ENCODE measurements at places on chromosomes 3 and 15.
A peak's percentile ranks its signal among the peaks of the same experiment; 100 is the strongest.

- no peak for DNase-seq
Measured at GRCh38 chr3:48511551-48511950, 7.6 kb upstream of the SHISA5 start.

DNA sequence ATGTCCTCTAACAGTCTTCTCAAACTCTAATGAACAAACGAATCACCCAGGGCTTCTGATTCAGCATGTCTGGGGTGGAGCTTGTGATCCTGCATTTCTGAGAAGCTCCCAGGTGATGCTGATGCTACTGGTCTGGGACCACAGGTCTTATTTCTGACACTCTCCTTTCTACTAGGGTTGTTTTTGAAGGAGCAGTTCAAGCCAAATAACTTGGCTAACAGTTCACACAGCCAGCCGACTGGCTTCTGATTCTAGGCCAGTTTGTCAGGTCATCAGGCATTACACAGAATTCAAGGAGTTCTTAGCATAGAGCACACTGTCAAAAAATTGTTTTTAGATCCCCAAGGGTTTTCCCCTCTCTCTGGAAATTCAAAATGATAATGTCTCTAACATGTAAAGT, 100.7 kb downstream of the TIGIT start:
- DNase-seq: no peak

DNA sequence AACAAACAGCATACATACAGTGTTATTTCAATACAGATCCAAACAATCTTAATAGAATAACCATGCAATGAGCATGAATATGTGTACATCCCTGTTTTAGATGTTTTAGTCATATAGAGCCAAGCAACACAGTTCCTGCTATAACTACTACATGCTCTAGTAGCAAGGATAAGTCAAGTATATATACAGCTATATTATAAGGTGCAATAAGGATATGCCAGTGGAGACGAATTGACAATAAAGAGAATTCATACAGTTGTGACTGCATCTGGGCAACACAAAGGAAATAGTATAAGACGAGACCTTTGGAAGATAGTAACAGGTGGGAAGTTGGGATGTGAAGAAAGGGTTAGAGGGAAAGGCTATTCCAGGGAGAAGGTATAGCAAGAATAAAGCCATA, 103.4 kb downstream of the TPRG1 start:
- DNase-seq: no peak

DNA sequence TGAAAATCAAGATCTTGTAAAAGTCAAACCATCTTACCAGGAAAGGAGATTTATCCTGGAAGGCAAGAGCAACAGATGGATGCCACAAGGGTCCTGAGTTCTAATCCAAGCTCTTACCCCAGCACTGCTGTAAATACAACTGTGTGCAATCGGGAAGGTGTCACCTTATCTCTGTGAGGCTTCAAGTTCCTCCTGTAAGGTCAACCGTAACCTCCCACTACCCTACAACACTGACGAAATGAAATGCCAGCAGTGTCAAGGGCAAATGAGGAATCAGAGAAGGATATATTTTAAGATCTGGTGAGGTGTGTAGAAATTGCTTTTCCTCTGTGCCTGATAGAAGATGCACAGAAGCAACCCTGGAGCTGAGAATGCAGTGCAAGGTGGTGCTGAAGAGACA, 207.8 kb downstream of the NTRK3 start:
- DNase-seq: no peak

GRCh38 chr3:29212789-29213433, 68.0 kb upstream of the RBMS3 start:
- DNase-seq: no peak

DNA sequence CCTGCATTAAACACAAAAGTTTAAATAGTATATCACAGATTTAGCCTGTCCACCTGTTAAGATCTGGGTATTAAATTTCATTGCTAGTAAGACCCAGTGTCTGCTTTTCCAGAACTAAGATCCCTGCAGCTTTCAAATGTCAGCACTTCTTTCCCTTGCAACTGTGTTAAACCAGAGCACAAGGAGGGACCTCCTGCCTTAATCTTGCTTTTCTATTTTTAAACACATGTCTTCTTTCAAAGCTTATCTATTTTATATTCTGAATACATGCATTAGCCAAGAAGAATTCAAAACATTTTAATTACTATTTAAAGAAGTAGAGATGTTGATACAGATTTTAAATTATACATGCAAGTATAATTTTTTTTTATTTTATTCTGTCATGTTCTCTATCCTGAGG, 315.1 kb downstream of the ARPP21 start:
- no peak for DNase-seq

DNA sequence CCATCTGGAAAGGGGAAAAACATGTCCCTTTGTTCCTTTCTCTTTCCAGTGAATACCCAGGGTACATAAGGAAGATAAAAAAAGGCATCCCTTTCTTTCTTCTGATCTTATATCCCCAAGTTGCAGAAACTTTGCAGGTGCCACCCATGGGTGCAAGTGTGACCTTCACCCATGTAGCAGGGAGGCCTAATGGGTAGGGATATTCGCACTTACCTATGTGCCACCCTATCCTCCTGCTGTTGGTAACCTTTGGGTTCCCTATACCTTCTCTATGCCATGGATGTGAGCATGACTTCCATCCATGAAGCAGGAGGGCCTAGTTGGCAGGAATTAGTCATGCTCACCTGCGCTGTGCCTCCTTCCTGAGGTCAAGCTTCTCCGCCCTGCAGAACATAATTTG, 59.2 kb upstream of the C15orf39 start:
- no peak for DNase-seq

GRCh38 chr3:25350725-25351114, 77.3 kb upstream of the RARB start:
- no peak for DNase-seq

GRCh38 chr3:100850701-100851100, 141.4 kb downstream of the TFG start:
- no peak for DNase-seq

DNA sequence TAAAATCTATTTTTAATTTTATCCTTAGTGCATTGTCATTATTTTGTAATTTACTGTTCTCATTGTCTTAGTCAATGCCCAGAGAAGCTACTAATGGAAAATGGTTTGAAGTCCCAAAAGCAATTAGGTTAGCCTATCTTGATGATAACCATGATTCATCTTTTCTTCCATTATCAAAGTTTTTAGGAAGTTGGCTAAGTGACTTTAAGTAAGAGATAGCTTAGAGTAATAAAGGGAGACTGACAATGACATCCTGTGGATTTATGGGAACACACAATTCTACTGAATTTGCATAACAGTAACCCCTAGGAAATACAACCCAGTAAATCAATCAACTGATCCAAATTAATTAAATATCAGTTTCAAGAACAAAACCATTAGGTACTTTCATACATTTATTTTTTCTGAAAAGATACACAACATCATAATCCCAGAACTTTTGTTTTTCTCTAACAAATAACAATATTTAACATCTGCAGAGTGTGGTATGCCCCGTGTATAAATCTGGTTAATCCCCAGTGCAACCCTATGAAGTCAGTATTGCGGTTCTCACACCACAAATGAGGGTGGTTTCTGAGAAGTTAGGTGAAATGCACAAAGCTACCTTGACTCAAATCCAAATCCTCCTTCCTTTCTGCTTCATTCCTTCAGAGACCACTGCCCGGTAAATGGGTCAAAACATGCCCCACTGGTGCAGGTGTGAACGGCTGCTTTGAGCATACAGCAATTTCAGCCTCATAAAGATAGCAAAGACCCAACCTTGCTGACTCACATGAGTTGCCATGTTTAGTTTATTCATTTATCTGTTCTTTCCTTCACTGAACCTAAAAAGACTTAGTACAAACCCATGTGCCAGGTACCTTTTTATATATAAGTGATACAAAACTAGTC, 202.1 kb downstream of the TBL1XR1 start:
- DNase-seq: no peak

DNA sequence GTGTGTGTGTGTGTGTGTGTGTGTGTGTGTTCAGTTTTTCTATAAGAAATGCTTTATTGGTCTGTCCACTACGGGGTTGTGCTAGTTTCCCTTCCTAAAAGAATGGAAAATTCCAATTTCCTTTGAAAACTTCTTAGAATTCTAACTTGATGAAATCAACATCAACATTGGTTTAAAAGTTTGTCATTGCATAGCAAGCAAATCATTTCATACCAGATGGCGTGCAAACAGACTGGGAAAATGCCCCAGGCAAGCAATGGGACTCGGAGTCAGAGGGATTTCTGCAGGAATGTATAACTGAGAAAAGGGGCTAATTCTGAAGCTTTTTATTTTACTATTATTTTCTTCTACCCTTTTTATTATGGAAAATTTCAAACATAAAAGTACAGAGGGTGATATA, 13.1 kb upstream of the DYNC1LI1 start:
- DNase-seq: no peak

DNA sequence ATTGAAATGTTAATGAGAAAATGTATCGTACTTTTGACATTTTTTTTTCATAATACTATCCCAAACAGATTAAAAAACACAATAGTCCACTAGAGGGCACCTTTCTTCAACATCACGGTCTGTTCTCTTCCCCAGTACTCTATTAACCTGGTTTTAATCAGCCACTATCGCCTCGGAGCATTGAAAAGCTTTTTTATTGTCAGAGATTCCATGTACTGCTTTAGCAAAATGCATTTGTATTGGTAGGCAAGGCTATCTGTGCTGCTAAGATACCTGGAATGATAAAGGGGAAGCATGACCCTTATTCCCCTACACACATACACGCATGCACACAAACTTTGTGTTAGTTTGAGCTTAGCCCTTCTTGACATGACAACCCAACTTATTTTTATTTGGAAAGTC, 160.1 kb upstream of the IL12A start:
- peak; percentile 47 for DNase-seq

DNA sequence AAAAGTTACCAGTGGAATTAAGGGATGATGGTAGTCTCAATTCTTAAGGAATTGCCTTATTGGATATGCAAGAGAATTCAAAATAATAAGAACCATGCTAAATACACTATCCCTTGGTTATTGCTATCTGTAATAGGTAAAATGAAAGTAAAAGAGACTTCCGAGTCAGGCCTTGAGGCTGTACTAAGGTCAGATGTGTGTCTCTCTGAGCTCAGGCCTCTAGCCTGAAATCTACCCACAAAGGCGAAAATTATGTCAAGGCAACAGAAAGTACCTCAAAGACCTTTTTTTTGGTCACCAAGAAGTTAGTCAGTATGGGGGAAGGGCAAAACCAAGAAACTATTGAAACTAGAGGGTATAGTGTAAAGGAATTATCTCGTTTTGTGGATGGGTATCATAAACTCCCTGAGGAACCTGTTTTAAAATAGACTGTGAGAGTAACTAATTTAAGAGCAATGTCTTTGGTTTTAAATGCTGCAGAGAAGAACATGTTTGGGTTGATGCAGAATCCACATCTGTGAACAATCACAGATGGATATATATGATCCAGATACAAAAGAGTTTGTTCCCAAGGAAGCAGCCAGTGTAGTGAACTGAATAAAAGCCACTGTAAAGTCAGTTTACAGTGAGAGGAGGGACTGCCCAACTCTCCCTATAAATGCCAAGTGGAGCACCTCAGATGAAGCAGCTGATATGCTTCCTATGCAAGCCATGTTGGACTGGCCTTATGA, 382.3 kb upstream of the SEMA6D start:
- DNase-seq: no peak
